ENCODE measurements at places on chromosomes 1 and 21. TPM values are rescaled to one million over a fixed set of nuclear protein-coding genes. Genes with fewer than 3 reads are reported as not detected.

DNA sequence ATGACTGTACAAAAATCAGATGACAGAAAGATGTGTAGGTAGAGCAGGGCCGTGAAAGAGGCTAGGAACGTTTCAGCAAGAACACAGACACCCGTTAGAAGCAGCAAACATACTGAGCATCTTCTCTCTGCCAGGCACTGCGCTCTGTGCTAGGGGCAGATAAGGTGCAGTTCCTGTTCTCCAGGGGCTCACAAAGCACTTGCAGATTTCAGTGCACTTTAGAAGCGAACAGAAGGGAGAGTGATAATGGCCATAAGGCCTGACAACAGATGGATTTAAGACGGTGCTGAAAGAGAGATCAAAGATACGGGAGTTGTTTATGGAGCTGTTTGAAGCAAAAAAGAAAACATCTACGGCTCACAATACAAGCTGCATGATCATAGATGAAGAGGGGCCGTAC, 200.3 kb upstream of the FOXD3 start:
- no peak overlapping the region for H3K27ac ChIP-seq
- H3K36me3 ChIP-seq, result no peaks in the 10 kb centered on the region
- no peak for DNase-seq
- H3K4me1 ChIP-seq, result no peaks in the 10 kb centered on the region
- no peaks in the 10 kb centered on the region for H3K27me3 ChIP-seq

DNA sequence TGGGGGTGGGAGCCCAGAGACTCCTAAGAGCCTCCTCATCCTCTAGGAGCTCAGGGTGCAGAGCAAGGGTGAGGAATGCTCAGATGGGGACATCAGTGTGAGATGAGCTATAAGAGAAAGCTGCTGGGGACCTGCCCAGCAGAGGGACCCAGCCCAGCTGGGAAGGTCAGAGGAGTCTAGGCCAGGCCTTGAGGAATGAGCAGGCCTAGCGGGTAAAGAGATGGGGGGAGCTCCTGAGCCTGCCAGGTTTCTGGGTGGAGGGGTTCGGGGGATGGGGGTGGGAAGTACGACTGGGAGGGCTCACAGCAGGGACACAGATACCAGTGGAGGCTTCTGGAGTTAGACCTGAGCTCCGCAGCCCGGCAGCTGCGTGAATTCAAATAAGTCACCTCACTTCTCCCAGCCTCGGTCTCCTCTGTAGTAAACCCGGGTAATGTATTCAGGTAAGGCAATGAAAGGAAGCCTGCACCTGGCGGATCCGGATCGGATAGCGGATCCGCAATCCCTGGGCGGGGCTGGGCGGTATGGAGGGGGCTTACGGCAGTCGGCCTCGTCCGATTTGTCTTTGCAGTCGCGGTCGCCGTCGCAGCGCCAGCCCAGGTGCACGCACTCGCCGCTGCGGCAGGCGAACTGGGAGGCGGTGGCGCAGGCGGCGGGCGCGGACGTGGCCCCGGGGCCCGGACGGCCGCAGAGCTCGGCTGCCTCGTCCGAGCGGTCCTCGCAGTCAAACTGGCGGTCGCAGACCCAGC, 38.0 kb upstream of the MAGOH start:
- no peaks in the 10 kb centered on the region for H3K27me3 ChIP-seq
- no peak for DNase-seq
- H3K36me3 ChIP-seq, result peaks cover 29% of the 10 kb centered on the region
- H3K4me3 ChIP-seq, result no peak overlapping the region
- no peaks in the 10 kb centered on the region for H3K4me1 ChIP-seq

GRCh38 chr1:90721210-90722194, 4.4 kb upstream of the BARHL2 start:
- peak overlapping the region; percentile 31 for H3K27ac ChIP-seq
- H3K4me1 ChIP-seq, result peaks cover 32% of the 10 kb centered on the region
- peak; percentile 35 for DNase-seq
- peaks cover 5% of the 10 kb centered on the region for H3K36me3 ChIP-seq
- peaks cover 85% of the 10 kb centered on the region for H3K27me3 ChIP-seq

GRCh38 chr1:240646571-240647240, 34.8 kb upstream of the GREM2 start:
- DNase-seq, result no peak
- no peaks in the 10 kb centered on the region for H3K27me3 ChIP-seq
- no peak overlapping the region for H3K27ac ChIP-seq
- no peaks in the 10 kb centered on the region for H3K4me1 ChIP-seq
- H3K36me3 ChIP-seq, result no peaks in the 10 kb centered on the region
- H3K4me3 ChIP-seq, result no peak overlapping the region

DNA sequence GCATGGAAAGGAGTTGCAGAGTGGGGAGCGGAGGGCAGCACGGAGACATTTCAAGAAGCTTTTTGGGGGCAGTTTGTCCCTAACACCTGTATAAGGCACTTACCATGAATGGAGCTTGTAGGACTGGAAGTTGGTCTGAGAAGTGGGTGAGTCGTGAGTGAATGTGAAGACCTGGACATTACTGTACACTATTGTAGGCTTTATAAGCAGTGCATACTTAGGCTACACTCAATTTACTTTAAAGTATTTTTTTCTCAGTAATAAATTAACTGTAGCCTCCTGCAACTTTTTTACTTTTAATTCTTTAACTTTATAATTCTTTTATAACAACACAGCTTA, 141.6 kb upstream of the ETV3 start:
- DNase-seq, result no peak
- no peak overlapping the region for H3K27ac ChIP-seq
- no peaks in the 10 kb centered on the region for H3K36me3 ChIP-seq
- no peaks in the 10 kb centered on the region for H3K4me1 ChIP-seq

DNA sequence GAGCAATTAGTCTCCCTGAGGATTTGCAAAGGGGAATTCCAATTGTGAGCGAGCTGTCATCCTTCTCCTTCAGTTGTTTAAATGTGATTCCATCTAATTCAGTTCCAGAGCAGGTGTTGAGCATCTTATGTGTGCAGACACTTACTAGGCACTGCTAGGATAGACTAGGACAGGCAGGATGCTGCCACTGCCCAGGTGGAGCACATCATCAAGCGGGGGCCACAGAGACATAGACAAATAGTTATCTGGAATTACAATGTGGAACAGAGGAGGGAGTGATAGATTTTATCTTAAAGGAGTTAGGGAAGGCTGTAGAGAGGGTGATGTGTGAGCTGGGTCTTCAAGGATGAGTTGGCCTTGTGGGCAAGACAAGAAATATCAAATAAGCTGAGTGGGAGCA, 55.9 kb downstream of the CDC7 start:
- peak overlapping the region; percentile 67 for H3K4me3 ChIP-seq
- peaks cover 8% of the 10 kb centered on the region for H3K36me3 ChIP-seq
- peak overlapping the region; percentile 83 for H3K27ac ChIP-seq
- peaks cover 89% of the 10 kb centered on the region for H3K4me1 ChIP-seq

GRCh38 chr1:1527092-1527816, 13.2 kb downstream of the TMEM240 start:
- no peaks in the 10 kb centered on the region for H3K27me3 ChIP-seq
- no peak for DNase-seq
- H3K4me1 ChIP-seq, result no peaks in the 10 kb centered on the region
- H3K36me3 ChIP-seq, result peaks cover 25% of the 10 kb centered on the region

DNA sequence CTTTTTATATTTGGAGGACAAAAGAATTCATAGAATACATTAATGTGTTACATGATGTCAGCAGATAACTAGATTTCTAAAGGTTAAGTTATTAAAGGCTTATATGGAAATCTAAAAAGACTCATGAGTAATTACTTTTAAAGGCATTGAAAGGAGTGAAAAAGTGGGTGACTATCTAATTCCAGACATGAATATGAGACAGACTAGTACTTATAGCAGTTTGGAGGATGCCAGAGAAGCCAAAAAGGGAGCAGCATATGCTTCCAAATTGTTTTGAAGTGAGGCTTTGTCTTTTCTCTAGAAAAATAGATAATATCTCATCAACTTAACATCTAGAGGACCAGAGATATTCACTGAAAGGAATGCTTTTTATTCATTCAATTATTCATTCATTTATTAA, 275.5 kb upstream of the CACYBP start:
- H3K4me1 ChIP-seq, result no peaks in the 10 kb centered on the region
- no peaks in the 10 kb centered on the region for H3K36me3 ChIP-seq
- H3K4me3 ChIP-seq, result no peak overlapping the region
- no peak for DNase-seq

DNA sequence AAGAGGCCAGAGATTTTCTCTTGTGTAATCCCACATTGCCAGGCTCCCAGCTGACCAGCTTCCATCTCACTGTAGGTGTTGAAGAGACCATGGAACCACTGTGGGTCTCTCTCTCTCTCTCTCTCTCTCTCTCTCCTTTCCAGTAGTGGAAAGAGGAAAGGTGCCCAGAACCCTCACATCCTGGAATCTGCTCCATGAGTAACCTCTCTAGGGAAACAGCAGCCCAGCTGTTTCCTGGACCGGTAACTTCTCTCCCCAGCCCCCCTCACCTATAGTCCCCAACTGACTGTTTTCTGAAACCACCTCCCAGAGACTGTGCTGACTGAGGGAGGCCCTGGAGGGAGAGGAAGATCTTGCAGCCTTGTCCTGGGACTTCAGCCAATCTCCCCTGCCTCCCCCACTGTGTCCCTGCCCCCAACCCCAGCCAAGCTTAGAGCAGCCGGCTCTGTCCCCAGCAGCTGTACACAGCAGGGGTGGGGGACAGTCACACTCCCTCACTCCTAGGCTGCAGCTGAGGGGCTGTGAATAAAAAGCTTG, 20.6 kb upstream of the SLC45A3 start:
- no peak overlapping the region for H3K27ac ChIP-seq
- no peak overlapping the region for H3K4me3 ChIP-seq
- peaks cover 8% of the 10 kb centered on the region for H3K27me3 ChIP-seq
- peaks cover 8% of the 10 kb centered on the region for H3K4me1 ChIP-seq

- no peaks in the 10 kb centered on the region for H3K36me3 ChIP-seq
- no peak overlapping the region for H3K4me3 ChIP-seq
- DNase-seq, result no peak
- no peak overlapping the region for H3K27ac ChIP-seq
- no peaks in the 10 kb centered on the region for H3K4me1 ChIP-seq
- no peaks in the 10 kb centered on the region for H3K27me3 ChIP-seq
These were observed 209.1 kb upstream of the LYPLAL1 start for GRCh38 chr1:218964471-218965185.

DNA sequence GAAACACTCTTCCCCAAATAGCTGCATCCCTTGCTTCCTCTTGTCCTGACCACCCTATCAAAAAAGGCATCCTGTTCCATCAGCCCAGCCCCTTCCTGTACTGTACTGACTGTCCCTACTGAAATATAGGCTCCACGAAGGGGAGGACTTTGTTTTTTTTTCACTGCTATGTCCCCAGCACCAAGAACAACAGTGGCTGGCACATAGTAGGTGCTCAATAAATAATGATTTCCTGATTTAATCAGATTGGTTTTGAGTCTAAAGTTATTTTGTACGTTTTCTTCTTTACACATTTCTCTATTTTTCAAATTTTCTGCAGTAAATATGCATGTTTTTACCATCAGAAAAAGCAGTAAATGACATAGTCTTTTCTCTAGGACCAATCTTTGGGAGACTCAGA, 73.9 kb downstream of the CD58 start:
- peaks cover 19% of the 10 kb centered on the region for H3K36me3 ChIP-seq
- peak overlapping the region; percentile 20 for H3K27ac ChIP-seq
- H3K27me3 ChIP-seq, result no peaks in the 10 kb centered on the region
- H3K4me3 ChIP-seq, result no peak overlapping the region
- H3K4me1 ChIP-seq, result peaks cover 63% of the 10 kb centered on the region
- no peak for DNase-seq

GRCh38 chr1:36524359-36525062, 41.8 kb upstream of the CSF3R start:
- peaks cover 5% of the 10 kb centered on the region for H3K4me1 ChIP-seq
- H3K27me3 ChIP-seq, result peaks cover 5% of the 10 kb centered on the region
- no peak overlapping the region for H3K4me3 ChIP-seq
- no peaks in the 10 kb centered on the region for H3K36me3 ChIP-seq
- no peak overlapping the region for H3K27ac ChIP-seq
- DNase-seq, result no peak

DNA sequence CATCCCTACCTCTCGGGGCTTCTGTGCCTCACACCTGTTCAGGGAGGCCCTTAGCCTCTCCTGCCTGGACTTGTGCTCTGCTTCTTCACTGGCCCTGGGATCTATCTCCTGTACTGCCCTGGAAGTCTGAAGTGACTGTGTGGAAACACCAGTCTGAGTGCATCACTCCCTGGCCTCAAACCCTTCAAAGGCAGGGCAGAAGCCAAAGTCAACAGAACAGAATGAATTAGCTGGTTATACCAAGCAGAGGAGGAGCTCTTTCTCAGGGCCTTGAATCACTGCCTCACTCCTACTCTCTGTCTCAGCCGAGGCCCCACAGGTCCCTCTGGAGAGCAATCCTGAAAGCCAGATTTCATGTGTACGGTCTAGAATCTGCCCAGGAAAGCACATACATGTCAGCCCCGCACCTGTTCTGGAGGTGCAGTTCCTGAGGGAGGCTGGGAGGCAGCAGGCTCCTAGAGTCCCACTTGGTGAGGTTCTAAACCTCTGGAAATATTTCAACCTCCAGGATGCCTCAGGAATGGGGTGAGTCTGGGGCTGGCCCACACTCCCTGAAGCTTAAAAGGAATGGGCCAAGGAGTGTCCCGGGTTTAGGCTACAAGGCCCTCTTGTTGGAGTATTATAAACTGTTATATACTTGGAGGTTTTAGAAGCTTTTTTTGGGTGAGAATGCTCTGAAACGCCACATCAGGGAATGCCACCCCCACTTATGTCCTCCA, 98.3 kb downstream of the ABCA4 start:
- H3K27ac ChIP-seq, result no peak overlapping the region
- H3K27me3 ChIP-seq, result peaks cover 12% of the 10 kb centered on the region
- H3K4me1 ChIP-seq, result peaks cover 29% of the 10 kb centered on the region
- DNase-seq, result no peak

- no peak for DNase-seq
- H3K4me3 ChIP-seq, result peak overlapping the region; percentile 17
- no peaks in the 10 kb centered on the region for H3K27me3 ChIP-seq
- peaks cover 29% of the 10 kb centered on the region for H3K4me1 ChIP-seq
- H3K36me3 ChIP-seq, result peaks cover 30% of the 10 kb centered on the region
These were observed 39.5 kb upstream of the ZNF124 start for GRCh38 chr1:247211339-247211738.

DNA sequence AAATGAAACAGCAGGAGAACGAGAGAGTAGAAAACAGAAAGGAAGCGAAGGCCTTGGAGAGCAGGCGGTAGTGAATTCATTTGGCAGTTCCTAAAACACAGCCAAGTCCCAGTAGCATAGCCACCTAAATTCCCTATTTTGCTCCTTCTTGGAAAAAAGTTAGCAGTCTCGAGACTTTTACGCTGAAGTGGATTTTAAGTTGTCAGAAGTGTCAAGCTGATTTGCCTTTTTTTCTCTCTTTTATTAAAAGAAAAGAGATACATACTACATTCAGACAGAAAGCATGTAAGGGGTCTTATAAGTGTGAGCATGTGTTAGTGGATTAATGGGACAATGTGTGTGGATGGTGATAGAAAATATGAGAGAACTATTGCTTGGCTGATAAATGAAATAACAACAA, 19.2 kb downstream of the NFIA start:
- no peak for DNase-seq
- H3K4me1 ChIP-seq, result no peaks in the 10 kb centered on the region
- H3K36me3 ChIP-seq, result no peaks in the 10 kb centered on the region
- H3K4me3 ChIP-seq, result no peak overlapping the region

- peaks cover 36% of the 10 kb centered on the region for H3K27me3 ChIP-seq
- H3K27ac ChIP-seq, result no peak overlapping the region
- H3K4me3 ChIP-seq, result no peak overlapping the region
- H3K4me1 ChIP-seq, result peaks cover 29% of the 10 kb centered on the region
These were observed 3.1 kb upstream of the NID1 start for GRCh38 chr1:236067854-236068454.

Gene NIBAN1
- 19.0 TPM for total RNA-seq

Gene UBXN10
- total RNA-seq, result 2.9 TPM

Gene PAQR6
- 5.0 TPM for total RNA-seq

Gene NID1
- 0.44 TPM for total RNA-seq

Gene HSD3B2
- total RNA-seq, result not detected
